ENCODE measurements at places on chromosomes 12 and 14. TPM values are rescaled to one million over a fixed set of nuclear protein-coding genes. Genes with fewer than 3 reads are reported as not detected.

Gene ALX1
- total RNA-seq, result not detected

Gene DPY19L2
- total RNA-seq, result 1.7 TPM

Gene SOCS4
- 20.0 TPM for total RNA-seq

Gene TMEM132C
- 0.40 TPM for total RNA-seq

Gene USP44
- total RNA-seq, result 0.39 TPM

Gene TEX52
- not detected for total RNA-seq

Gene PLA2G1B
- not detected for total RNA-seq

Gene GLIPR1L2
- not detected for total RNA-seq

Gene TXNDC16
- total RNA-seq, result 8.0 TPM

Gene SERPINA9
- not detected for total RNA-seq

Gene PTPRQ
- total RNA-seq, result not detected

Gene SDR9C7
- total RNA-seq, result not detected

Gene RFC5
- total RNA-seq, result 8.1 TPM

Gene KCNJ8
- 0.46 TPM for total RNA-seq

Gene TMEM132D
- total RNA-seq, result 0.15 TPM
